Bone marrow (tissue), 2 donors: ENCODE measurements at places on chromosomes 6 and 20.

DNA sequence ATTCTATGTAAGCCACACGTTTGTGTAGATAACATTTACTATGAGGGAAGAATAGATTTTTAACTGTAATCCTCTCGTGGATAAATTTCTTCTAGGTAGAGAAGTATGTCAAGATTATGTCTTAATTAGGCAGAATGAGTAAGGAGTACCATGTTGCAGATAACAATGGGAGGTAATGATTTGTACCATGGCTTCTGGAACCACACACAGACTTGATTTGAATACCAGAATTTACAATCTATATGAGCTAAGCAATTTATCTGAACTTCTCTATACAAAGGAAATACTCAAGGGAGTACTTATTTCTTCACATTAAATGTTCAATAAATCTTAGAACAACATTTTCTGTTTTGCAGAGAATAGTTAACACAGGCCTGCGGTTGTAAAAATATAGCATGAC lies 51.5 kb downstream of the RPS12 start:
- no peak for DNase-seq

DNA sequence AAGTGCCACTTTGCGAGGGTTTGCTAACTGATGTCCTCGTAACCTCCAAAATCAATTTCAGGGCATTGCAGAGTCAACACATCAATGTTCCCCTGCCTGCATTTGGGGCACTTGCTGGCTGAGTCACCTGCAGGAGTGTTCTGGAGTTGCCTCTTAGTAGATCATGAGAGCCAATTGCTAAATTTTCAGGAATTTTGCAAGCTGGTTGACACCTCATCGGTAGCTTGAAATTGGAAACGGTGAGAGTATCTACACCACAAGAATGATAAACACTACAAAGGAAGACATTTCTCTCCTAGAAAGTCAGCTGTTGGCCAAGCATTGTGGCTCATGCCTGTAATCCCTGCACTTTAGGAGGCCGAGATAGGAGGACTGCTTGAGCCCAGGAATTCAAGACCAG lies 10.8 kb upstream of the BFSP1 start:
- no peak for DNase-seq

DNA sequence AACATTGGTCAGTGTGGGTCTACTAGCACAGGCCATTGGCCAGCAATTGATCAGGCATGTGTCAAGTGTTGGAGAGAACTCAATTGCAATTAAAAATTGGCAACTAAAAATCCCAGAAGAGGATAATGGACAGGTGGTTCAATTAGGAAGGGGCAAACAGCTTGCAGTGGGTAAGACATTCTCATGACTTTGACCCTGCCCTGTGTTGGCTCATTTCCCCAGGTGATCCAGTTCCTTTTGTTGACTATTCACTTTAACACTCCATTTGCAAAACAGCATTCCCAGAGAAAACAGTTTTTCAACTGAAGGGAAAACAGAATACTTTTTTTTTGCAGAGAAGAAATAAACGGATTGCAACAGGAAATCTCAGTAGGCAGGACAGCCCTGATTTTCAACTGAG lies 28.9 kb upstream of the SCGN start:
- DNase-seq, result no peak

GRCh38 chr20:24519476-24519875 lies 50.0 kb downstream of the SYNDIG1 start:
- no peak for DNase-seq

DNA sequence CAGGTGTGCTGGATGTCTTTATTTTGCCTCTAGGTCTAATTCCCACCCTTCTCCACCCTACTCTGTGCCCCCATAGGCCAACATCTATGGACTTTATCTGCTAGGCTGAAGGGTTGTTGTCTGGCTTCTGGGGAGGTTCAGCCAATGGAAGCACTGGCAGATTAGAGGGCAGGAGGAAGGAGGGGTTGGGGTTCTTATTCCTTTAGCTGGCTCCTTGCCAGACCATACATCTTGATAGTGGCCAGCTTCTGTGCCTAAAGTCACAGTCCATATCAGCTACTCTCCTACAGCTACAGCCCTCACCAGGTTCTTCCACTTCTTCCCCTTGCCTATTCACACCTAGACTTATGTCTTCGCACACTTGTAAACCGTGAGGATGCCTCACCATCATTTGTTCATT lies 41.1 kb downstream of the ROS1 start:
- DNase-seq, result no peak

DNA sequence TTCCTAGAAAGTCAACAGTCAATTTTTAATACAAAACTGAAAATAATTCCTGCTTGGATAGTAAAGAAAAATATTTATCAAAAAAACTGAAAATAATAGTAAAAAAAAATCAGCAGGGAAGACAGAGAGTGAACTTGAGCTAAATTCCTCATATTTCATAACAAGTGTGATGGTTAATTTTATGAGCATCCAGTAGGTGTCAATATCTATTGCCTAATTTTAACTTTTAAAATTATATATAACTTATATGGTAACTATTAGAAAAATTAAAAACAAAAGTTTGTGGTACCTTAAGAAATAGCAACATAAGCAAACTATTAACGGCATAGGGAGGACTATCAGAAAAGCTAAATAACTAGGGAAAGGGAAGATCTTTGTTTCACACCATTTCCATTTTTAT lies 2.1 kb downstream of the EPM2A start:
- DNase-seq, result no peak

GRCh38 chr6:136148051-136148450 lies 102.1 kb downstream of the MTFR2 start:
- no peak for DNase-seq

- no peak for DNase-seq
Observed at GRCh38 chr20:3595541-3595940, 67.7 kb downstream of the GFRA4 start.

- DNase-seq, result no peak
Observed at GRCh38 chr20:59323731-59324130, 23.3 kb downstream of the EDN3 start.

DNA sequence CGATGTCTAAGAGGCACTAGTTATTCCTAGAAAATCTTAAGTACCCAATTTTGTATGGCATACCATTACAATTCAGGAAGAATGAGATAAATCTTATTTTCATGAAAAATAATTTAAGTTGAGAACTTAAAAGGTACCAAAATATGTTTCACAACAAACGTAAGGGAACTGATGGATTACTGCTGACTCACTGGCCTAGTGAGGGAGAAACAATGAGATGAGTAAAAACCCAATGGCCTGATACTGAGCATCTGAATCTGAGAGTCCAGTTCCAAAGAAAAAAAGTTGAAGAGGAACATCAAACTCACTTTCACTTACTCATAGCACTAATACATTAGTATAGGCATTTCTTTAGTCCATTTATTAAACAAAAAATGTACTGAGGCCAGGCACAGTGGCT lies 56.0 kb downstream of the MDN1 start:
- no peak for DNase-seq

GRCh38 chr20:41524980-41525613 lies 93.1 kb downstream of the CHD6 start:
- DNase-seq, result no peak

DNA sequence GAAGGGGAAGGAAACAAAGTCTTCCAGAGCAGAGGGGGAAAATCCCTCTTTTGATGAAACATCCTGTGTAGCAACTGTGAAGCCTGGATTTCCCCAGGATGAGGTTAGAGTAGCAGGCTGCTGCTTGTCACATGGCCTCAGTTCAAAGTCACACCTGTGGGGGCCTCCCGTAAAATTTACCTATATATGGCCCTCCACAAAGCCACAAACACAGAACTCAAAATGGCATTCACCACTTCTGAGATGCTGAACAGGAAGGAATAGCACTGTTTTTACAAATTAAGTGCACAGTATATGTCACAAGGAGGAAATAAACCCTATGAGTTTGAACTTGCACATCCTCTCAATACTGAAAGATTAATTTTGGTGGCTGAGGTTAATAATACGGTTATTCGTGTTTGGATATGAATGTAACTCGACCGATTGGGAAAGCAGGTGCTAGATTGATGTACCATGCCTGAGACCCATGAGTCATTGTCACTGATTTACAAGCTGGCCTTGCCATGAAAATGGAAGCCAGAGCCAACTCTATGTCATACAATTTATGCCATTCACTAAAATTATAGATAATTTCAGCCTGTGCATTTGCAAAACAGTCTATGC lies 70.6 kb downstream of the SGK1 start:
- DNase-seq, result peak; percentile 26

- DNase-seq, result no peak
Observed at GRCh38 chr6:167756597-167756996, 70.1 kb upstream of the AFDN start.

DNA sequence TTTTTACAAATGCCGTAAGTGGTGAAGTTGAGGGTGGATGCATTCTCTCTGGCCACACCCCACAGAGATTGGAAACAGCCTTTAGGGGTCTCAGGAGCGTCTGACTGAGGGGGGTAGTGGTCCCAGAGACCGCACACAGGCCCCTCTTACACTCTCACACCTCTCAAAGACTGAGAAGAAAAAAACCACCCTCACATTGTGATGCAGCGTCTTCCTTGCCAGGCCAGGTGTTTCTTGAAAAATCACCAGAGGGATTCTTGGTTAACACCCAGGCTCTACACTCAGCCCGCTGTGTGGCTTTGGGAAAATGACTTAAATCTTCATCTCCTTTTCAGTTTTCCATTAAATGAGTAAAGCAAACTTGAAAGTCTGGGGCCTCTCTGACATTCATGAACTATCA lies 115.8 kb upstream of the SPTLC3 start:
- no peak for DNase-seq

DNA sequence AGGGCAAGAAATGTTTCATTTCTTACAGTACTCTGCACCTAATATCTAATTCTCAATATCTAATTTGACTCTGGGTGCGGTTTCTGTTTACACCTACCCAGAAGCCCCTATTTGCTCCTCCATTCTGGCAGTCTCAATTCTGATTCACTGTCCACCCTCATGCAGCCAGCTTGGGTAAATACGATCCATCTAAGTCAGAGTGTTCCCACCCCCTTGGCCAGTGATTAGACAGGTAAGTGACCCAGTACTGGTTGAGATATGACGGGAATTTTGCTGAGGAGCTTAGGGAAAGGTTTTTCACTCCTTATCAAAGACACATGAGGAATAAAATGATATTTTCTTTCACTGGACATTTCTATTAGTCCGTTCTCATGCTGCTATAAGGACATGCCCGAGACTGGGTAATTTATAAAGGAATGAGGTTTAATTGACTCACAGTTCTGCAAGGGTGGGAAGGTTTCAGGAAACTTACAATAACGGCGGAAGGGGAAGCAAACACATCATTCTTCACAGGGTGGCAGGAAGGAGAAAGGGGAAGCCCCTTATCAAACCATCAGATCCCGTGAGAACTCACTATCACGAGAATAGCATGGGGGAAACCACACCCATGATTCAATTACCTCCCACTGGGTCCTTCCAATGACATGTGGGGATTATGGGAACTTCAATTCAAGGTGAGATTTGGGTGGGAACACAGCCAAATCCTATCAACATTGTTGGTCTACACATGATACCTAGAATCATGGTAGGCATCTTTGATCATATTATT lies 29.4 kb downstream of the GLO1 start:
- DNase-seq, result peak; percentile 55
